ENCODE measurements at places on chromosomes 2 and 18. TPM values are rescaled to one million over a fixed set of nuclear protein-coding genes. Genes with fewer than 3 reads are reported as not detected.

GRCh38 chr2:193985272-193985671, 1671.8 kb upstream of the SLC39A10 start:
- DNase-seq, result no peak

NEURL3 gene
- 9.0 TPM for total RNA-seq

OR6B2 gene
- not detected for total RNA-seq

- DNase-seq, result no peak
Observed at GRCh38 chr2:126317790-126318431, 338.0 kb upstream of the GYPC start.

DNA sequence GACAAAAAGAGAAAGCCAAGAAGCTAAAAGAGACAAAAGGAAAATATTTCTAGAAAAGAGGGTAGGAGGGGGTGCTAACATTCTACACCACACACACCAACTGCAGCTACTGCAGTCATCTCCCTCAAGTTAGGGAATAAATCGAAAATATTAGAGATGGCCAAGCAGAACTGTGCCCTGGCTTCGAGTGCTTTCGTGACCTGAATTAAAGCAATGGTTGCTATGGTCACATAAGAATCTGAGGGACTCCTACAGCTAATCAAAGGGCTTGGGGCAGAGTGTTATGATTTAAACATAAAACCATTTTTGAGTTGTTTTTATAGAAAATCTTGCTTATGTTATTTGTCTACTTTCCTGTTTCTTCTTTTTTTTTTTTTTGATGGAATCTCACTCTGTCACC, 159.6 kb upstream of the HNRNPA3 start:
- DNase-seq, result no peak

DSG4 gene
- under 0.01 TPM for total RNA-seq

DNA sequence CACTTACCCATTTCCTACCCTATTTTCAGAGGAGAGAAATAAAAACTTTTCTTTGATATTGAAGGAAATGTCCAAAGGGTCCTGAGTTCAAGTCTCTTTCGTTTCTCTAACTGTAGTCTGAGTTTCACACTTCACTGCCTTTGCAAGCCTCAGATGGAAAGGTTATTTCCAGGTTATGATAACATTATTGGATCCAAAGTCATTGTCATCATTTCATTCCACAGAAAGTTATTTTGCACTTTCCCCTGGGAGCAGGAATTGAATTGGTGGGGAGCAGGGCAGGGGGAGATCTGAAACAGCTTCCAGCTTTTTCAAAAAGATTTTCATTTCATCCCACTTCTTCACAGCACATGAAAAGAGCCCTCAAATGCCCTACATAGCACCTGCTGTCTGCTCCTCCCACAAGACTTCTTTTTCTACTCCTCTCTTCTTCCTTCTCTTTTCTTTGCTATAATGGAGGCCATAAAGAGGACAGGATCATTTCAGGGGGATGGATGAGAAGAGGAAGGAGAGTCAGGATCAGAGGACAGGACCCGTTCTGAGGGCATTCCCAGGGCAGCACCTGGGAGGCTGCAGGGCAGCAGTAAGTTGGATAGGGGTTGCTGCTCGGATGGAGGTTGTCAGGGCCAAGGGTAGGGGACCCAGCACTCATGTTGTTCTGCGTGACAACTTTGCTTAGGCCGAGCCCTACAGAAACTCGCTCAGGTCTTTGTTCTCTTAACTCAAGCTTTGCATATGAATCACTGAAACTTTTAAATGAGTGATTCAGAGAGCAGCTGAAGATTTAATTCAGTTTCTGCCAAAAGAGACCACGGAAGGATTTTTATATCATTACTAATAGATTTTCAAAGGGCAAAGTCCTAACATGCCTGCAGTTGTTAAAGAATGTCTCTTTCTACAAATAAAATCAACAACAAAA, 11.4 kb upstream of the GALNT5 start:
- DNase-seq, result no peak

DNA sequence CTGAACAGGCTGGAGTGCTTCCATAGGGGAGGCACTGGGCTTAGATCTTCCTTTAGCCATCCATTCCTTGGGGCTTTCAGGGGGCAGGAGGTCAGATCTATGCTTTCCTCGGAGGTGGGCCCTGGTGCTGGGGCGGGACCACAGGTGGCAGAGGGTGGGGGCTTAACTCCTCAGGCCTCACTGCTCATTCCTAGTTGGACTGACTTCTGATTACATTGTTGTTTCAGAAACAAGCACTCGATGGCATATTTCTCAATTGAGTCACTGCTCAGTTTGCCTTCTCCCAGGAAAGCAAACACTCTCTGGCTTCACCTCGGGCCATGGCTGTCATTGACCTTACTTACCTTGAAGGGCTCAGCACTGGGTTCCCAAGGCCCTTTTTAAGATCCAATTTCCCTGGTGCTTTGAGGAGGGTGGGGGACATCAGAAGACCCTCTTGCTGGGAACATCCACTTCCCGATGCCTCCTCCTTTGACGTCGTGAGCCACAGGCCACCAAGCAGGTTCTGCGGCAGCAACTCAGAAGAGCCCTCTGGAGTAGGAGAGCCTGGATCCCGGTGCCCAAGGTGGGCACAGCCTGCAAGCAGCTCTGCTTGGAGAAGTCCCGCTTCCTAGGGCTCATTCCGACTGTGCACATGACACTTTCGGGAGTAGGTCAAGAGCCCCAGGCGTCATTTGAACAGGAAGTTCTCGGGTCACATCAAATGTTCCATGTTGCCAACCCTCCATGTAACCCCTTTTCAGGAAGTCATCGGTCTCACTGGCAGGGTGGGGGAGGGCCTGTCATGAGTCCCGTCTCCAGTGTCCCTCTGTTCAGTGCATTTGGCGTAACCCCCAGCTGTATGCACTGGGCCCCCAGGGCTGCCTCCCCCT, 40.6 kb downstream of the SDC1 start:
- no peak for DNase-seq

GPR17 gene
- under 0.01 TPM for total RNA-seq

DNA sequence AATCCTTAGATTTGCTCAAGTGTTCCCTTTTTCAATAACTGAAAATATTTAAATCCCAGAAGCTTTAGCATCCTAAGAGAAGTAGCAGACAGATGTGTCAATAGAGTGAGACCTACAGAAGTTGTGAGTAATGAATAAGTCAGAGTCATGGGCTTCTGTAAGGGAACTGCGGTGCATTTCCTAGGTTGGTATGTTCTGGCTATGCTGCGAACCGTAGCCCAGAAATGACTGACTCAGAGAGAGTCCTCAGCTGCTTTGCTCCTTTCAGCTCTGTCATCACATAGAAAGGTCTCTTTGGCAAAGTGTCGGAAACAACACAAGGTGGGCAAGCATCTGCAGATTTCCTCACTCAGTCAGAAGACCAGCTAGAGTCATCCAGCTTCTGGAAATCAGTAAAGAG, 297.1 kb downstream of the ARHGAP15 start:
- DNase-seq, result no peak

SERPINB11 gene
- total RNA-seq, result not detected

DNA sequence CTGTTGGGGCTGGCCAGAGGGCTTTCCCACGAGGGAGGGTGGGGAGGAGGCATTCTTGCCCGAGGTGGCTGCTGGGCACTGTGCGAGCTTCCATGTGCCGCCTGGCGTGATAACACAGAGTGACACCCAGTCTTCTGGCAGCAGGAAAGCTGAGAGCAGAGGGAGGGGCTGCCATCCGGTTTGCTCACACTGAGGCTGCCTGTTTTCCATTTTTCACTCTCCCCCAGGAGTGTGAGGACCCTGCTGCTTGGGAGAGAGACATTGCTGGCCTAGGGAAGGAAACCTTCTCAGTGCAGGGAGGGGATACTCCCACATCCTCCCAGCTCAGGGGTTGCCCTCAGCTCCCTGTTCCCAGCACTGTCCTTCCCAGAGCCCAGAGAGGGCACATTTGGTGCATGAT, 73.1 kb downstream of the INHBB start:
- DNase-seq, result no peak

QPCT gene
- total RNA-seq, result 11.4 TPM

DNA sequence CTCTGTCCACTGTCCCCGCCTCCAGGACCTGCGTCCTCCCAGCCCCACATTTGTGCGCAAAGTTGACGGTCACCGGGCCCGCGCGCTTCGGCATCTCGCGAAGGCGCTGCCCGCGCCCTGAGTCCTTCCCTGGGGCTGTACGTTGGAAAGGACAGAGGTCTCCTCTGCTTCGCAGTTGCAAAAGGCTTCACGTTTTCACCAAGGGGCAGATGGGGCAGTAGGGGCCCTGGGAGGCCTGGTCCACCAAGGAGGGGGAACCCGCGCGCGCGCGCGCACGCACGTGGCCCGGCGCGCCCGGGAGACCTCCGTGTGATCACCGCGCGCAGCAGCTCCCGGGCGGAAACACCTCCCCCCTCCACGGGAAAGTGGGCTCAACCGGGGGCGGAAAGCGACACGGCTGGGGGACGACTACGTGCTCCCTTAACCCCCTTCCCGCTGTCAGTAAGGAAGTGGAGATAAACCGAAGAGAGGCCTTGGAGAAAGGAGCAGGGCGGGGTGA, 21.9 kb downstream of the TEX44 start:
- peak; percentile 35 for DNase-seq

DNA sequence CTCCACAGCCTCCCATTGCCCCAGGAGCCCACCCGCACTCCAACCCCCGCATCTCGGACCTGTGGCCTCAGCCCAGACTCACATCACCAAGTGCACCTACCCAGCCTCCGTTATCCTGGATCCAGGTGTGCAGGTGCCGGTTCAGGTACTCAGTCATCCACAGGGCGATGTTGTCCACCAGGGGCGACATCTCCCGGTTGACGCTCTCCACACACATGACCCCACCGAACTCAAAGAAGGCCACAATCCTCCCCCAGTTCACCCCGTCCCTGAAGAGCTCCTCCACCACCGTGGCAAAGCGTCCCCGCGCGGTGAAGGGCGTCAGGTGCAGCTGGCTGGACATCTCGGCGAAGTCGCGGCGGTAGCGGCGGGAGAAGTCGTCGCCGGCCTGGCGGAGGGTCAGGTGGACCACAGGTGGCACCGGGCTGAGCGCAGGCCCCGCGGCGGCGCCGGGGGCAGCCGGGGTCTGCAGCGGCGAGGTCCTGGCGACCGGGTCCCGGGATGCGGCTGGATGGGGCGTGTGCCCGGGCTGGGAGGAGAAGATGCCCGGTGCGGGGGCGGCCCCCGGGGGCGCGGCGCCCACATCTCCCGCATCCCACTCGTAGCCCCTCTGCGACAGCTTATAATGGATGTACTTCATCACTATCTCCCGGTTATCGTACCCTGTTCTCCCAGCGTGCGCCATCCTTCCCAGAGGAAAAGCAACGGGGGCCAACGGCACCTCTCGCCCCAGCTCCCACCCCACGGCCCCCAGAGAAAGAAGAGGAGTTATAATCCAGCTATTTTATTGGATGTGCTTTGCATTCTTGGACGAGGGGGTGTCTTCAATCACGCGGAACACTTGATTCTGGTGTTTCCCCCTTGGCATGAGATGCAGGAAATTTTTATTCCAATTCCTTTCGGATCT, 1.3 kb downstream of the BCL2 start:
- peak; percentile 53 for DNase-seq

- no peak for DNase-seq
Observed at GRCh38 chr18:52228166-52228565, 111.8 kb upstream of the DCC start.

GRCh38 chr18:44723411-44723810, 42.7 kb downstream of the SETBP1 start:
- no peak for DNase-seq
